ENCODE measurements at places on chromosomes 1 and 21.
A peak's percentile ranks its signal among the peaks of the same experiment; 100 is the strongest.

GRCh38 chr1:61864489-61864888, 122.2 kb downstream of the PATJ start:
- DNase-seq: no peak

DNA sequence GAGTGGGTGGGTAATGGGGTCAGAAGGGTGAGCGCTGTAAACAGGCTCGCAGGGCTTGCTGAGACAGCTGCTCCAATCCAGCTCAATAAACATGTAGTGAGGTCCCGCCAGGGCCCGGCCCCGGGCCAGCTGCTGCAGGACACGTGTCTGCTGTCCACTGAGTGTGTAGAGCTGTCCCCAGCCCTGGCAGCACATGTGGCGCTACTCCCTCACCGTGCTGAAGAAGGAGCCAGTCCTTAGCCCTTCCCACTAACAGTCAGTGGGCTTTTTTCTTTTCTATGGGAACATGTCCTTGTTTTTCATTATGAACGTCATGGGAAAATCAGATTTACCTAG, 78.9 kb upstream of the C1orf174 start:
- no peak for DNase-seq

DNA sequence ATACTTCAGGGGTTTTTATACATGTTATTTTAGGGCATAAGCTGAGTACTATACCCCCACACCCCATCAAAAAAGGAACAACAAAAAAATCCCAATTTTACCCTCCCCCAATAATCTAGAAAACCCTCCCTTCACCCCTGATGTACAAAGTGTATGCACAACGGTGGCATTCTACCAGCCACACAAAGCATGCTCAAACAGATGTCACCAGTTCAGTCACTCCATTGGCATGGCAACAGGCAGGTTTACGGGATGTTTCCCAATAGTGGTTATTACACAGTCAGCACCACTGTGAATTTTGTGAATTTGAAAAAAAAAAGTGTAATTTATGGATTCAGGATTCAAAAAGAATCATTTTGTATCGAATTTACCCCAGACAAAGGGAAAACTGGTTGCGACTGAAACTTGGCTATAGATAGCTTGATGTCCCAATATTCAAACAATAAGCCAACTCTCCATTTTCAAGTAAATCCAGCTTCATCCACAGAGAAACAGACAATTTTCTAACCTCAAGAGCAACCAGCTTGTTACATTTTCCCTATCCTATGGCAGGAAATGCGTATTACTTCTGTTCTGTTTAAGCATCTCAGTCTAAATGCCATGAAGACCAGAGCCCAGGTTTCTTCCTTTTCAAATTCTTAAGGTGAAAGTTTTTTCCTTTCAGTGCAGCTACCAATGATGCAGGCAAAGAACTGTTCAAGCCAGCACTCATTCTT, 34.0 kb upstream of the SLC45A3 start:
- no peak for DNase-seq

DNA sequence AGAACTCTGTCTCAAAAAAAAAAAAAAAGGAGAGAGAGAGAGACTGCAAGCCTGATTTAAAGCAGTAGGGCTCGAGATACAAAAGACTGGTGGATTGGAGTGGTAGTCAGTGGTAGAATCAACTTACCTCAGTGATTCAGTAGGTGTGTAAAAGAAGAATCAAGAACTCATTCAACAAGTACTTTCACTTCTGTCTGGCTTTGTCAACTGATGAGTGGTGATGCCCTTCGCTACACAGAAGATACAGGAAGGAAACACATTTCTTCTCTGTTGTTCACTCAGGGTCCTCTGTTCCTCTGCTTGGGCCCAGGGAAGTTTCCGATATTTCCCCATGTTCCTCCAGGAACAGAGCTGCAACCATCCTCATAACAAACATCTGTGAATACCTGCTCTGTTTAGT, 68.6 kb upstream of the COG2 start:
- DNase-seq: no peak

GRCh38 chr1:21261551-21262292, 28.5 kb downstream of the ECE1 start:
- DNase-seq: no peak

- no peak for DNase-seq
Observed at GRCh38 chr1:154418062-154418921, 13.1 kb downstream of the IL6R start.

- peak; percentile 9 for DNase-seq
Observed at GRCh38 chr1:106975944-106976343, 80.5 kb upstream of the PRMT6 start.

DNA sequence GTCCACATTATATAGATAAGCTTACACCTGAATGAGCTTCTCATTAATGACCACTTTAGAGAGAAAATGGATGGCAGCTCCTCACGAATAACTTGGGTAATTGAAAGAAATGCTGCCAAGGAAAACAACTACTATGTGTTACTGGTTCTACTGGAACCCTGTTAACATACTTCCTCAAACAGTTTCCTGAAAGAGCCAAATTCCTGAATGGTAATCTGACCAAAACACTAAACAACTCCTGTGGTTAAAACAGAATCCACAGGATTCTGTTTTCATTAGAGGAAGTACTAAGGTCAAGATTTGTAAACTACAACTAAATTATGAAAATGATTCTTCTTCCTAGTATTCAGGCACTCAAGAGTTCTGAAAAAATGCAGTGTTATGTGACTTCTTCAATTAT, 107.2 kb downstream of the DNM3 start:
- DNase-seq: no peak
